ENCODE measurements at places on chromosomes 12 and 14.

GRCh38 chr12:53995002-53995377 is 5.0 kb upstream of the HOXC9 start:
- DNase-seq = no peak

DNA sequence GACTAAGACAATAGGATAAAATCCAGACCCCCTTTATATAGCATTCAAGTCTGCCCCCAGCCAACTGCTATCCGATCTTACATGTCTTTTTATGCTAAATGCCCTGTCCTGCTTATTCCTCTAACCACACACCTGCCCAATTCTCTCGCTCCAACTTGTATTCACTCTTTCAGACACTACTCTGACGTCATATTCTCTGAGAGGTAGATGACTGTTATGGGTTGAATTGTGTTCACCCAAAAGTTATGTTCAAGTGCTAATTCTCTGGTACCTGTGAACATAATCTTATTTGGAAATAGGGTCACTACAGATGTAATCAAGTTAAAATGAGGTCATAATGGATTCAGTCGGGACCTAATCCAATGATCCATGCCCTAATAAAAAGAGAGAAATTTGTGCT is 84.0 kb upstream of the PTPRR start:
- DNase-seq = no peak

- no peak for DNase-seq
Observed at GRCh38 chr14:59147007-59147406, 41.5 kb upstream of the DAAM1 start.

DNA sequence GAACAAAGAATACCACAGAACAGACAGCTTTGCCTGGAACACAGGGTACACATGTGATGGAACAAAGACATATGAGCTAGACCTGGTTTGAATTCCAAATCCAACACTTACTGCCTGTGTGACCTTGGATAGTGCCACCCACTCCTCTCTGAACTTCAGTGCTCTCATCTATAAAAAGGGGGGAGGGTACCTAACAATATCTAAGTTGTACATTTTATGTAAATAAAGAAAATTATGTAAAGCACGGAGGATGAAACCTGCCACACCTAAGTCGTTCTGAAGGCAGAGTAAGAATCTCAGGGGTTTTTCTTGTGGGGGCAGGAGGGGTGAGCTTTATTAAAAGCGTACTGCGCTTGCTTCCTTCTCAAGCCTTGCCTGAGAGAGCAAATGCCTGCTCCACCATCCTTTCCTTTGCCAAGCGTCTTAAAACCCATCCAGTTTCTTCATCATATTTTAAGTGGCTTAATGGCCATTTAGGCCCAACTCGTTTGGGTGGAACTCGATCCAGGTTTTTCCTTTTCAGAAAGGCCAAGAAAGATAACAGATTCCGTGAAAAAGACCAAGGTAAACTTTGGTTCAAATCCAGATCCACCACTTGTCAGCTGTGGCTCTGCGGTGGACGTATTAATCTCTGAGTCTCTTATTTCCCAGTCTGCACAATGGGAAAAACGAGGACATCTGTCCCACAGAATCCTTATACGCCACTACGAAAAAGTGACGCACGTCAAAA is 946 bp downstream of the DDX24 start:
- no peak for DNase-seq

GRCh38 chr14:62097824-62098223 is 335.6 kb downstream of the SNAPC1 start:
- no peak for DNase-seq

DNA sequence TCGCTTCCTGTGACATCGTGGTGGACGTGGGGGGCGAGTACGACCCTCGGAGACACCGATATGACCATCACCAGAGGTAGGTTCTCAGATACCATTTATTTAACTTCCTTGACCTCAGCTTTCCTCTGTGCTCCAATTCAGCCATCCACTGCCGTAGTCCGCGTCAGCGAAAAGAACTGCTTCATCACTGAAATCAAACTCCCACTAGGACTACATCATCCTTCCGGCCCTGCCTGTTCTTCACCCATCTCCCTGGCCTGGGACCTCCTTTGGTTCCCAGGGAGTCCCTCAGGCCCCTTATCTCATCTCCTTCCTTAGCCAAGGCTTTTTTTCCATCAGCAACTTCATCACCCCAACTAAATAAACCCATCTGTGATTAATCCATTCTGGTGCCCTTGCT is 692 bp downstream of the MYG1 start:
- no peak for DNase-seq

DNA sequence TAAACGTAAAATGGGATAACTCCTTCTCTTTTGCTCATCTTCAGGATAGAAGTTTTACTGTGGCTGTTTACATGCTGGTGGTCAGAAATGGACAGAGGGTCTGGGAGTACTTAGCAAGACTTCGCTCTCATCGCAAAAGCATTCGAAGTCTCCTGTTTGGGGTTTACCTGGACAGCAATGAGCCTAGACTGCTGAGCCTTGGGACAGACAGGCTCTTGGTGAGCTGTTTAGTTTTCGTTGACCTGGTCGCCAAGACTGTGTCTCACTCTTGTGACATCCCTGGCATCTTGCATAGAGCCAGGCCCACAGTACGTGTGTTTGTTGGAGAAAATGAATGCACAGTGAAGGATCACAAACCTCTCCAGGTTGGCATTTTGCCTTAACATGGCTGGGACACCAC is 42.1 kb downstream of the CFAP251 start:
- DNase-seq = no peak

- DNase-seq = no peak
Observed at GRCh38 chr12:20245491-20245890, 122.8 kb upstream of the PDE3A start.

GRCh38 chr14:104247336-104248202 is 109.2 kb downstream of the KIF26A start:
- no peak for DNase-seq

DNA sequence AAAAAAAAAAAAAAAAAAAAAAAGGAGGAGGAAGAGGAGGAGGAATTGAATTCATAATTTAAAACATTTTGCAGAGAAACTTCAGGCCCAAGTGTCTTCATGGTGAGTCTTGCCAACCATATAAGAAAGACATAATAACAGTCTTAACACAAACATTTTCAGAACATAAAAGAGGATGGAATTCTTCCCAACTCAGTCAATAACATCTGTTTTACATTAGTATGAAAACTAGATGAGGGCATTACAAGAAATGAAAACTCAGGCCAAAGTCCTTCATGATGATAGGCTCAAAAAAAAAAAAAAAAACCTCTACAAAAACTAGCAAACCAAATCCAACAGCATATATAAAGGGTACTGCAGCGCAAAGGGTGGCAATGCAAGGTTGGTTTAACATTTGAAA is 151.6 kb downstream of the FOXA1 start:
- no peak for DNase-seq

All from NCI-H526 treated with DMSO at 0.1 percent for 48 hours (cell line).